ENCODE measurements at places on chromosomes 6 and 20.

DNA sequence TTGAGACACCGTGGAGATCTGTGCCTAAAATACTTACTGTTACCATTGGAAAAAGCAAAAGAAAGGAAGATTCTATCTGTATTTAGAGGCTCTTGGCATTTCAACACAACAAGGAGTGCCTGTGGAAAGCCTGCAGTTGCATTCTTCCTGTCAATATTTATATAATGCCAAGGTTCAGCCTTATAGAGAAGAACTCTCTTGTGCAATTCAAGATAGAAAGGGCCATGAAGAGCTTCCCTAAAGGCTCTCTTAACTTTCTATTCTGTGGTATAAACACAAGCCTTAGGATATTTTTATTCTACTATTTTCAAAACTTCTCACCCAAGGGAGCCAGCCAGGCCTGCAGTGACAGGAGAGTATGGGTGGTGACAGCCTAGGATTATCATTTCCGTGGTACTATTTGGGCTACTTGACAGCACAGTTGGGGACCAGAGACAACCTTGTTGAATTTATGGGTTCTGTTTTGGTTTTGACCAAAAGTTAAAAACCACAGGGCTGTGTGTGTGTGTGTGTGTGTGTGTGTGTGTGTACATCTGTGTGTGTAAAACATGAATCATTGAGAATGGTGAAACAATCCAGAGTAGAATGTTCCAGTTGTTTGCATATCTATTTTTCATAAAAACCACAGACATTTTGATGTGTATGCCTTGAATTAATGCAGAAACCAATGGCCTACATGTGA lies 700.9 kb upstream of the SLC35B3 start:
- DNase-seq: no peak

DNA sequence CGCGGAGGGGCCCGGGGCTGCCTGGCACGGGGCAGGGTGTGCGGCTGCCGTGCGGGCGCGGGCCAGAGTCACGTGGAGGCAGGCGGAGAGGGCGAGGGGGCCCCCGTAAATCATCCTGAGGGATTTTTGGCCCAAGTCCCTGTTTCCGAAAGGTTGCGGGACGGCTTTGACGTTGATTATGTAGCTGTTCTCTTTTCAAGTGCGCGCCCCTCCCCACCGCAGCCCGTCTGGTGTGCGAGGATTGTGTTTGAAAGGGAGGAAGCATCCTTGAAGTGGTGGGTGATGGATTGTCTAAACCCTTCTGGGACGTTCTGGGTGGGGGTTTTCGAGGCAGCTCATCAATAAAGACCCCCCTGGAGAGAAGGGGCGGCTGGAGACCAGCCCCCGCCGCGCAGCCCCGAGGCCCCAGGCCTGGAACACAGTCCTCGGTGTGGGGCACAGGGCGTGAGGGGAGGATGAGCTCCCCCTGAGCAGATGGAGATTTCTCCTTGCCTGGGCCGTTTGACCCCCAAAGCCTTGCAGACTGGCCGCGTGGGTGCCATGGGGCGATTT lies 7.0 kb upstream of the FOXF2 start:
- DNase-seq: no peak

GRCh38 chr20:56552911-56553629 lies 20.0 kb downstream of the FAM209B start:
- DNase-seq: no peak

GRCh38 chr6:50362706-50363105 lies 313.0 kb upstream of the DEFB112 start:
- no peak for DNase-seq

- DNase-seq: no peak
These were observed 116.0 kb downstream of the SYCP2 start for GRCh38 chr20:59817406-59817805.

DNA sequence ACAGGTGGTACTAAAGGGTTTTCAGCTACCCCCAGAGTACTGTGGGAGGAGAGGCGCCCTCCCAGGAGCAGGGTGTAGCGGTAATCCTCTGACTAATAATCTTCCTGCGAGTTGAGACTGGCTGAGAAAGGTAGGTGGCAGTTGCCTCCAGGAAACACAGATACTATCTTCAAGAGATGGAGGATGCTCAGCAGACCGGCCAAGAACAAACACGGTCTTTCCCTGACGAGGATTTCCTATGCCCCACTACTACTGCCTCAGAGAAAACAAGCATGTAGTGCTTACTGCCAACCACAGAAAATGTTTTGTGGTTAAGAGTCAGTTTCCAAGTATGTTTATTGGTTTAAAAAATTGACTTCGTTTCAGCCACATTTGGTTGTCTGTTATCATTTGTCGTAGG lies 26.8 kb downstream of the C6orf89 start:
- DNase-seq: peak; percentile 54

GRCh38 chr6:96911171-96911570 lies 13.4 kb upstream of the KLHL32 start:
- no peak for DNase-seq

- DNase-seq: no peak
These were observed 273.6 kb upstream of the SUPT3H start for GRCh38 chr6:45651301-45651700.

GRCh38 chr6:51450248-51450957 lies 631.7 kb downstream of the TFAP2B start:
- DNase-seq: no peak

GRCh38 chr6:81777586-81778268 lies 25.2 kb upstream of the TENT5A start:
- DNase-seq: no peak

- DNase-seq: no peak
These were observed 115.3 kb upstream of the TRAF3IP2 start for GRCh38 chr6:111720931-111721496.

- no peak for DNase-seq
These were observed 5.0 kb upstream of the MPC1 start for GRCh38 chr6:166387642-166388289.

DNA sequence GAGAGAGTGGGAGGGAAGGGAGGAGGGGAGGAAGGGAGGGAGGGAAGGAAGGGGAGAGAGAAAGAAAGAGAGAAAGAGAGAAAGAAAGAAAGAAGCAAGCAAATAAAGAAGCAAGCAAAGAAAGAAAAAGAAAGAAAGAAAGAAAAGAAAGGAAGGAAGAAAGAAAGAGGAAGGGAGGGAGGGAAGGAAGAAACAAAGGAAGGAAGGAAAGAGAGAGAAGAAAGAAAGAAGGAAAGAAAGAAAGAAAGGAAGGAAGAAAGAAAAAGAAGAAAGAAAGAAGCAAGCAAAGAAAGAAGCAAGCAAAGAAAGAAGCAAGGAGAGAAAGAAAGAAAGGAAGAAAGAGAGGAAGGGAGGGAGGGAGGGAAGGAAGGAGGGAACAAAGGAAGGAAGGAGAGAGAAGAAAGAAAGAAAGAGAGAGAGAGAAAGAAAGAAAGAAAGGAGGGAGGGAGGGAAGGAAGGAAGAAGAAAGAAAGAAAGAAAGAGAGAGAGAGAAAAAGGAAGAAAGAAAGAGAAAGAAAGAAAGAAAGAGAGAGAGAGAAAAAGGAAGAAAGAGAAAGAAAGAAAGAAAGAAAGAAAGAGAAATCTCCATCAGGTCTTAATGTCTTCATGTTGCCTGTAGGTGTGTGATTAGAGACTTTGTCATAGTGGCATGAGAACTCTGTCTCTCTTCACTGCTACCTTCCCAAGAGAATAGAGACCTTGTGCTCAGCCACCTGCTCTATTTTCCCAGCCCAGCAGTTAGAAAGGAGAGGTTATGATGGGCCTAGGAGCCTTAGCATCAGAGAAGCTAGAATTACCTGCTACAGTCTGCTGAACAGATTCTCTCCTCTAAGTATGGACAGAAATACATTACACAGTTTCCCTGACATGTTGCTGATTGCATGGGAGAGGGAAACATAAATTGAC lies 5.0 kb downstream of the SEMG1 start:
- DNase-seq: no peak

- peak; percentile 17 for DNase-seq
These were observed 3.7 kb upstream of the NEDD9 start for GRCh38 chr6:11236076-11236750.

- no peak for DNase-seq
These were observed 36.8 kb downstream of the PNLDC1 start for GRCh38 chr6:159836718-159837490.

DNA sequence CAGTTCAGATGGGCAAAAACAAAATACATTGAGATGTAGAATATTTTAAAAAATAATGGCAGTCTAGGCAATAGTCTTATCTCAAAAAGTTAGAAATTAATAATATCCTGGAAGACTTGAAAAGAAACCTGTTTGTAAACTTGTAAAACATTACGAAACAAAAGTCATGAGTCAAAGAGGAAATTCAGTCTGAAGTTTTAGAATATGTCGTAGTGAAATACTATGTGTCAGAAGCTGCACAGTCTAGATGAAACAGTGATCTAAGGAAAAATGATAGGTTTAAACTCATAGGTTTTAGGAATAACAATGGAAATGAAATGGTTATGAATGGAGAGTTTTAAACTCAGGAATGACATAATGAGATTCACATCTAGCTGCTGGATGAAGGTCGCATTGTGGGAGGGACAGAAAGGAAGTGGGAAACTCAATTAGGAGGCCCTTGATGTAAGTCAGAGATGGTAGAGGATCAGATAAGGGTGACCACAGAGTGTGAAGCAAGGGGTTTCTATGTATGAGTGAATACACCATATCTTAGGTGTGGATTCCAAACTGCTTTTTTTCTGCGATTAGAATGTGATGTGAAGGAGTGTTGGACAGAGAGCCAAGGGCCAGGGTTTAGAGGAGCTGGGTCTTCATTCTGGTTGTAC lies 2.8 kb downstream of the SNRPB2 start:
- no peak for DNase-seq

GRCh38 chr6:53128842-53129241 lies 19.8 kb downstream of the GCM1 start:
- DNase-seq: no peak

GRCh38 chr6:134278000-134278399 lies 39.9 kb downstream of the SGK1 start:
- DNase-seq: no peak

DNA sequence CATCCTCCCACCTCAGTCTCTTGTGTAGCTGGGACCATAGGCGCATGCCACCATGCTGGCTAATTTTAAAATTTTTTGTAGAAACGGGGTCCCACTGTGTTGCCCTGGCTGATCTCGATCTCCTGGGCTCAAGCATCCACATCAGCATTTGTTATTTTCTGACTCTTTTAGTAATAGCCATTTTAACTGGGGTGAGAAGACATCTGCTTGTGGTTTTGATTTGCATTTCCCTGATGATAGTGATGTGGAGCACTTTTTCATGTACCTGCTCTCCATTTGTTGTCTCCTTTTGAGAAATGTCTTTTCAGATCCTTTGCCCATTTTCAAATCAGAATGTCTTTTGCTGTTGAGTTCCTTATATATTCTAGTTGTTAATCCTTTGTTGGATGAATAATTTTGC lies 22.2 kb upstream of the TULP4 start:
- no peak for DNase-seq

- no peak for DNase-seq
These were observed 96.1 kb downstream of the PAK5 start for GRCh38 chr20:9742821-9743220.

DNA sequence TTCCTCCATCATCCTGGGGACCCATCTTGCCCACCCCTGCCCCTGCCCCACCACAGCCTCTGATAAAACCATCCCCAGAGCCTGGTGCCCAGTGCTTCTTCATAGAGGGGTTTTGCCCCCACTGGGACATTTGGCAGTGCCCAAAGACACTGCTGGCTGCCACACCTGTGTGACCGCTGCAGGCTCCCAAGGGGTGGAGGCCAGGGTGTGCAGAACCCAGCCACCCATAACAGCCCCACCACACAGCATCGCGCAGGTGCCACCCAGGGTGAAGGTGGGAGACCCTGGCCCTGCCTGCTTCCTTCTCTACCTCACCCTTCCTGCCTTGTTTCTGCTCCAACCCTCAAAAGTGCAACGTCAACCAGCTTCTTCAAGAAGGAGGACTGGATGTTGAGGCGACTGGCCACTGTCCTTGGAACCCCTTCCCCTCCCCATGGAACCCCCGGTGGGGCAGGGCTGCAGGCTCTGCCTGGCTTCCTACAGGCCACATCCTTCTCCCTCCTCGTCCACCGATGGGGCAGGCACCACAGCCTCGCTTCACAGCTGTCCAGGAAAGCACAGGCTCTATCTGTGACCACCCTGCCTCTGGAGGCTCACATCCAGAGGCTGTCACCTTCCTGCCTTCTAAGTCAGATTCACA lies 79.2 kb upstream of the MPC1 start:
- DNase-seq: no peak

Data from activated effector memory CD4-positive, alpha-beta T cell treated with Interleukin-2 at 50 U/mL for 16 hours (primary cell).